Activated effector memory CD4-positive, alpha-beta T cell treated with anti-CD3 and anti-CD28 coated beads, Interleukin-2, amount 50 U/mL, for 16 hours (primary cell): ENCODE measurements at places on chromosomes 11 and 22.
A peak's percentile ranks its signal among the peaks of the same experiment; 100 is the strongest.

- DNase-seq, result peak; percentile 77
These were observed 3.2 kb upstream of the CACNA1I start for GRCh38 chr22:39567135-39567946.

DNA sequence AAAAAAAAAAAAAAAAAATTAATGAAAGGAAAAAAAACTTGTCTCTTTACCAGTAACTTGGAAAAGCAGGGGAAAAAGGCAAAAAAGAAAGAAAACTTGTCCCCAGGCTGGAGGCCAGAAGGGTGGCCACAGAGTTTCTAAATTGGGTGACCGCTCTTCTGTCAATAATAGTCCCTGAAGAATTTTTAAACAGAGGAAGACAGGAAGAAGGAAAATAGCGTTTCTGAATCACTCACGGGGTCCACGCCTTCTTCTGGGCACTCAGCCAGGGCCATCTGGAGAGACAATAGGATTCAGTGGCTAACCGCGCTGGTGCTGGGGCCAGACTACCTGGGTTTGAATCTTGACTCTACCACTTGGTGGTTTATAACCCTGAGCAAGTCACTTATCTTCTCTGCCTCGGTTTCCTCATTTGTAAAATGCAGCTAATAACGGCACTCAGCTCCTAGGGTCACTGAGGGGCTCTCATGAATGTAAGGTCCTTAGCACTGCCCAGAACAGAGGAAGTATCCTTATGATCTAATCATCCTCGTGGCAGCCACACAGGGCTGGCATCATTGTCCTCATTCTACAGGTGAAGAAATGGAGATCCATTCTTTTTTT lies 7.0 kb downstream of the C11orf86 start:
- DNase-seq, result no peak

GRCh38 chr11:36929401-36929800 lies 331.4 kb upstream of the RAG2 start:
- DNase-seq, result no peak

DNA sequence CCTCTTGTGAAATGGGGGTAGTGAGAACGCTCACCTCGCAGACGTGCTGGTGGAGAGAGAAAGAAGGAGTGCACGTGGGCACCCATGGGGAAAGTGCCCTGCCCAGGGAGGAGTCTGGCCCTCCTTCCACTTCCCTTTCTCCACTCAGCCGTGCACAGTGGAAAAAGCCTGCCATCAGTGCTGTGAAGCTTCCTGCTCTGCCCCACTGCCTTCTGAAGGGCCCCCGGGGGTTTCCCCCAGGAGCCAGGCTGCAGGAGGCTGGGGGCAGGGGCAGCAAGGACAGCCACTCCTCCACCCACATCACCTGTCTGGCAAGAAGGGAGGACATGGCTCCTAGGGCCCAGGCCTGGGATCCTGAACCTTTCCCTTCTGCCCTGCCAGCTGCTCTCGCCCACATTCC lies 7.6 kb downstream of the TP53I11 start:
- peak; percentile 77 for DNase-seq

DNA sequence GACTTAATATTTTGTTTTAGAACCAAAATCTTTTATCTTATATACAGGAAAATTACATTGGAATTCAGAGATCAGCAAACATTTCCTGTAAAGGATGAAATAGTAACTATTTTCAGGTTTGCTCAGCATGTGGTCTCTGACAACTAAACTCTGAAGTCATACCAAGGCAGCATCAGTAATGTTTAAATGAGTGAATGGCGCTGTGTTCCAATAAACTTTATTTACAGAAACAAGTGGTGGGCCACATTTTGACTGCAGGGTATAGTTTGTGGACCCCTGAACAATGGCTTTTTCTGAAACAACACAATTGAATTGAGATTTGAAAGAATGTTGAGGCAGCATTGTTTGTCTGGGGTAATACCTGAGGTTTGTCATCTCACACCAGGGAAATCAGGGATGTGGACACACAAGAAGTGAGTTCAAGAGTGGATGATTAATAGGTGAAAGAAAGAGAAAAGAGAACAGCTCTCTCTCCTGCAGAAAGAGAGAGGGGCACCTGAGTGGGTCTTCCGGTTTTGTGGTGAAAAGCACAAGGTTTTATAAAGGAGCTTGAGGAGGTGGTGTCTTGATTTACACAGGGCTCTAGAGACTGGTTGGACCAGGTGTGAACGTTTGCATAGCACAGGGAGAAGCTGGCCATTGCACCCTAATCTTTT lies 113.5 kb upstream of the VPREB1 start:
- DNase-seq, result no peak

DNA sequence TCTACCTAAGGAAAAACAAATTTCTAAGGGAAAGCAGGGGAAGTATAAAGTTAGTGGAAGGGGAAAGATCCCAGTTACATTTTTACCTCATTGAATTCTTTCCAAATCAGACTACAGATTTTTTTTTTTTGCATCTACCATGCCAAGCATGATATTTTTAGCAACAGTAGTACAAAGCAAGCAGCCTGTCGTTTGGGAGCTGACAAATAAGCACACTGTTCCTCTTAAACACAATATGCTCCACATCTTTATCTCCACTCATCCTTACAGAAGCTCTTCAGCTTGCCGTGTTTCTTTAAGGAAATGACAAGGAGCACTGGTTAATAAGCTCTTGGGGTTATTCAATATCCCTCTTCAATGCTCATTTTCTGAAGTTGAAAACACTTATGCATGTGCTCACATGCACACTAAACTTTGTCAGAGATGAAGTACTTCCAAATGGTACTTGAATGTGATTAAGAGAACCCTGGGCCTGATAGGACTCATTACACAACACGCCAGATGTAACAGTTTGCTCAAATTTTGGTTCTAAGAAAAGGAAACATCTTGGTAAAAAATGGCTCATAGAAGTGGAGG lies 53.8 kb downstream of the PAX6 start:
- DNase-seq, result no peak

DNA sequence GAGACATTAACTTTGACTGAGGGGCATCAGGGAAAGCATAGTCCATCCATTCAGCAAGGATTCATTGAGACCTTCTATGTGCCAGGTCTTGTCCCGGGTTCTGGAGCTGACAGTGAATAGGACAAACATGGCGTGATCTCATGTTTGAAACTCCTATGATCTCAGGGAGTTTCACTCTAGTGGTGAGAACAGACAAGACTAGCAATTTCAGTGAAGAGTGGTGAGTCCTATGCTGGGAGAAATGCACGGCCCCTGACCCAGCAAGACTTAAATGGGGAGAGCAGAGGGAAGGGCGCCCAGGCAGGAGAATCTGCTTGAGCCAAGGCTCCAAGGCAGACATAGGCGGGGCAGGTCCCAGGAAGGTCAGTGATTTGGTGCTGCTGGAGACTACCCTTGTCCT lies 155.7 kb downstream of the CEP164 start:
- DNase-seq, result no peak

DNA sequence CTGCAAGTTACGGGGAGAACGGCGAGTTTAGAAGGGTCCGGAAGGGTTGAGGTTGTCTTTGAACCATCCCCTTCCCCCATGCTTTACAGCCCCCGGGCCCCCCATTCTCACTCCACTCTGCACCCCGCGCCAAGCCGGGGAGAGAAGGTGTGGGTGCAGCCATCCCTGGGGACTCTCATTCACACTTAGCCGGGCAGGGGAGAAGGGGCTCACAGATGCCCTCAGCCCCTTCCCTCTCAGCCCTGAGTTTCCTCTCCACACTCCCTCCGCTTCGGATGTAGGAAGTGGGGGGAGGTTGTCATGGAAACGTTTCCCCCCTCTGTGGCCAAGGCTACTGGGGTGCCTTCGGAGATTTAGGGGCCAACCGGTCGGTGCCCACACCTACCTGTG lies 334 bp downstream of the CADM1 start:
- no peak for DNase-seq

GRCh38 chr11:10657308-10658271 lies 36.0 kb downstream of the IRAG1 start:
- DNase-seq, result no peak

DNA sequence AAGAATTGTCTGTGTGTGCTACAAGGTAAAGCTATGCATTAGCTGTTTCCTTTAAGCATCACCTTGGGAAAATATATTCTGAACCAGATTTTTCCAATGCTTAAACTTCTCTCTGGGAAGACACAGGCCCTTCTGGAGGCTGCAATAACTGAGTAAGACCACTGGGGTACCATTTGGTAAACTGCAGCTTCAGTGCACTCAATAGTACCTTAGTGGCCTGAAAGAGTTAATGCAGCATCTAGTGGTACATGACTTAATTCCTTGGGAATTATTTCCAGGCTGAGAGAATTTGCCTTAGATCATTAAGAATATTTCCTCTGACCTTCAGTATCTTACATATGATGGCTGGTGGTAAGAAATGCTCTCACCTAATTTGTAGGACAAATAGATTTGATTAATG lies 727.4 kb downstream of the DLG2 start:
- DNase-seq, result no peak

- DNase-seq, result peak; percentile 95
These were observed at the start of gene PAK1 for GRCh38 chr11:77473801-77474683. Gene PAK1 (minus strand): TSS chr11:77474094. CDS start chr11:77392520, 81,574 bp downstream.

- DNase-seq, result no peak
These were observed 23.1 kb upstream of the FZD4 start for GRCh38 chr11:86978247-86978646.

DNA sequence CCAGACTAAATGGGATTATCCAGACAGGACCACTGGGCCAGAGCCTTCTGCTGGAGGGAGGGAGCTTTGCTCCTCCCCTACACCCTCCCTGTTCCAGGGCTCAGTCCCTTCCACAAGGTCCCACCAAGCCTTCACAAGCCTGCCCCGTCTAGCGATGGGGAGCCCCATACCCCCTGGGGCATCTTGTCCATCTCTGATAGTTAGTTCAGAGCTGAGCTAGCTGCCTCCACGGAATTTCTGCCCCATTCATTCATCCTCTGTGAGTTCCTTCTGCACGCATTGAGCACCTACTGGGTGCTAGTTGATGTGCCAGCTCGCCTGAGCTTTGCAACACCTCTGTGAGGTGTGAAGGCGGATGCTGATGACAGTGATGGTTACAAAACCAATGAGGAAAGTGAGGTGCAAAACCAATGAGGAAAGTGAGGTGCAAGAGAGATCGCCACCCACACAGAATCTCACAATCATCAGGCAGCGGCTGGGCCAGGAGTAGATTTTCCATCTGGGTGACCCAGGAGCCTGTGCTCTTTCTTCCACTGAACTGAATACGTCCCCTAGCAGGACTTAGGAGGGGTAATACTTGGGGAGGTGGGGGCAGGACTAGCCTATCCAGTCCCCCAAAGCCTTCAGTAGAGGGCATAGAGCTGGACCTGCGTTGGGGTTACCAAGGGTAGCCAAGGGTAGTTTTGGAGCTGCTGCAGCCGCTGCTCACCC lies 21.5 kb upstream of the CBX7 start:
- DNase-seq, result peak; percentile 65

- no peak for DNase-seq
These were observed 51.5 kb downstream of the LHFPL7 start for GRCh38 chr22:24894998-24895397.

DNA sequence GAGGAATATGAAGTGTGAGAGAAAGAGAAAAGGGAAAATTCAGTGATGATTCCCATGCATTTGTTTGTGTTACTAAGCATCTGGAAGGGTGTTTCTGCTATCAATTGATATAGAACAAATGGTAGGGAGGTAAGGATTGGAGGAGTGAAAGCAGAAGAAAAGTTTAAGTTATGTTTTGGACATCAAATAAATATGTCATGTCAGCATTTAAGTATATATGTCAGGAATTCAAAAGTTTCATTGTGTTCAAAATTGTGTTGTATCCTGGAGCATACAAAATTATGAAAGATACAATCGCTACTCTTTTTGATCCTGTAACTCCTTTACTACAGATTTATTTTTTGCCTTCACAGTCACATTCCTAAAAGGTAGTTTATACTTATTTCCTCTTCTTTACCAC lies 885.8 kb downstream of the KCNA4 start:
- no peak for DNase-seq

DNA sequence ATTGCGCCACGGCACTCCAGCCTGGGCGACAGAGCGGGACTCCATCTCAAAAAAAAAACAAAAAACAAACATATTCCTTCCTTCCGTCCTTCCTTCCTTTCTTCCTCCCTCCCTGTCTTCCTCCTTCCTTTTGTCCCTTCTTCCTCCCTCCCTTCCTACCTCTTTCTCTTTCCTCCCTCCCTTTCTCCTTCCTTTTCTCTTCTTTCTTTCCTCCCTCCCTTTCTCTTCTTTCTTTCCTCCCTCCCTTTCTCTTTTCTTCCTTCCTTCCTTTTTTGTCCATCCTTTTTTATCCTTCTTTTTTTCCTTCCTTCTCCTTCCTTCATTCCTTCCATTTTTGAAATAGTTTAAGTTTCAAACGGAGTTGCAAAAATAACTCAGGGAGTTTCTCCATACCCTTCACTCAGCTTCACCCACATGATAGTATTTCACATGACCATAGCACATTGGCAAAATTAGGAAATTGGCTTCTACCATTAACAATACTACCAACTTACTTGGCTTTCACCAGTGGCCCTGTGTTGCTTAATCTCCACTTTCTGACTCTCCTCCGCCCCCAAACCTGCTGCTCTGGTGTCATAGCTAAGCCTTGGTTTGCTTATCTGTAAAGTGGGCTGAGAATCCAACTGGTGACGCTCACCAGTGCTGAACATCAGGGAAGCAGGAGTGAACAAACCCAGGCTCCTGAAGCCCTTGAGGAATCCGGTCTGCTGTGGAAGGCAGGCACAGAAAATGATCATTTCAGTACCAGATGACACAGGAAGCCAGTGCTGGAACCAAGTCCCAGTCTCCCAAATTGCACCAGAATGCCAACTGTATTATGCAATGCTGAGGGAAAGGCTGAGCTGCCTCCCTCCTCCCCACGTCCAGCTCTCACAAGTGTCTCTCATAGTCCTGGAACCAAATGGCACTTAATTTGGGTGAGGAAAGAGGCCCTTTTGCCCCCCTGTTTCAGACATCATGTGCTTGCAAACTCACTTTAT lies 17.2 kb upstream of the CRYBB3 start:
- no peak for DNase-seq

DNA sequence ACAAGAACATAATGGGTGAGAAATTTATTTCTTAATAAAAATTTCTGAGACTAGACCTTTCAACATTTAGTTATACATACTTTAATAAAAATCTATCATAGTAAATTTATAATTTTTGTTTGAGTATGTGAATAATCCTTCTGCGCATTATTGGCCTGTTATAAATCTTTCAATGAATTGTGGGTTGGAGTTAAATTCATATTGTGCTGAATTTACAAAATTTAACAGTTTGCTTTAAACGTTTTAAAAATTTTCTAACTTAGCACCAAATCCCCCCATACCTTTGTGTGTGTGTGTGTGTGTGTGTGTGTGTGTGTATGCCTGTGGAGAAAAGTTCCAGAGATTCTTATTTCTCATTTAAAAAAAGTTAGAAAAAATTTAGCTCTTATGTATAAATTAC lies 111.0 kb downstream of the TMEM135 start:
- no peak for DNase-seq

DNA sequence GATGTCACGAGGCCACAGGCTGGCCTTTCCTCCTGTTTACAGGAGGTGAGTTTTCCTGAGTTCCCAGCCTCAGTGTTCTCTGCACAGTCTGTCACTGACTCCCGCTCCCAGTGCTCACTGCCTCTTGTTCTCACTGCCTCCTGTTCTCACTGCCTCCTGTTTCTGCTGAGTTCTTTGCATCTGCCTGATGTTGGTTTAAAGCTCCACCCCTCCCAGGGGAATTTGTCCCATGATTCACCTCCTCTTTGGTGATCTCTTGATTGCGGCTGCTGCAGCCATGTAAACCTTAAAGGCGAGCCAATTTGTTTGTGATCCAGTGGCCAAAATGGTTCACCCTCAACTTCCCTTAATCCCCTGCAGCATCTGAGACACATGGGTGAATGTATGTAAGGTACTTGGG lies 6.0 kb upstream of the TUBA8 start:
- no peak for DNase-seq
